ENCODE measurements at places on chromosomes 6 and 20.

- DNase-seq, result no peak
Measured at GRCh38 chr20:6618051-6618450, 149.4 kb upstream of the BMP2 start.

- DNase-seq, result no peak
Measured at GRCh38 chr6:90190752-90191395, 105.8 kb downstream of the BACH2 start.

DNA sequence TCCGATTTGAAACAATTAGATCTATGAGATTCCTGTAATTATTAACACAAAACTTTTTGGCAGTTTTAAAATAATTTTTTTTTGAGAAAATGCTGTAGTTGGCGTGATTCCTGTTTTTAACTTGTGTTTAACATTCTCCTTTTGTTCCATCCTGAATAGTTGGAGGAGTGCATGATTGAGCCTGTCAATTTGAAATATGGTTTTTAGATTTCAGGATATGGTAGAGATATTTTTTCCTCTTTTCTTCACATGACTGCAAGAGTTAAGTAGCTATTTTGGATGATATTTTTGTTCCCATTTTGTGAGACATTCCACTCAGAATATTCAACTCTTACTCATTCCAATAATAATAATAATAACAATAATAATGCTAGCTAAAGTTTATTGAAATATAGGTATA, 241.7 kb upstream of the MAN1A1 start:
- no peak for DNase-seq

DNA sequence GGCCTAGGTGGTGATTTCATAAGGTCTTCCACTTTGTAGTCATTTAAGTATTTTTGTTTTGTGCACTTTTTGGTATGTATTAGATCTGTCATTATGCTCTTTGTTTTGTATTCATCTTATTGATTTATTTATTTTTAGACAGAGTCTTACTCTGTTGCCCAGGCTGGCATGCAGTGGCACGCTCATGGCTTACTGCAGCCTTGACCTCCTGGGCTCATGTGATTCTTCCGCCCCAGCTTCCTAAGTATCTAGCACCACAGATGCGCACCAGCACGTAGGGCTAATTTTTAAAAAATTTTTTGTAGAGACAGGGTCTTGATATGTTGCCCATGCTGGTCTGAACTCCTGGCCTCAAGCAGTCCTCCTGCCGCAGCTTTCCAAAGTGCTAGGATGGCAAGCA, 30.6 kb downstream of the TPX2 start:
- DNase-seq, result no peak

- DNase-seq, result no peak
Measured at GRCh38 chr6:24903681-24904080, 32.1 kb downstream of the RIPOR2 start.

- DNase-seq, result no peak
Measured at GRCh38 chr20:47276851-47277534, 79.5 kb downstream of the ZMYND8 start.

- no peak for DNase-seq
Measured at GRCh38 chr20:63314015-63314471, 21.1 kb downstream of the COL20A1 start.

DNA sequence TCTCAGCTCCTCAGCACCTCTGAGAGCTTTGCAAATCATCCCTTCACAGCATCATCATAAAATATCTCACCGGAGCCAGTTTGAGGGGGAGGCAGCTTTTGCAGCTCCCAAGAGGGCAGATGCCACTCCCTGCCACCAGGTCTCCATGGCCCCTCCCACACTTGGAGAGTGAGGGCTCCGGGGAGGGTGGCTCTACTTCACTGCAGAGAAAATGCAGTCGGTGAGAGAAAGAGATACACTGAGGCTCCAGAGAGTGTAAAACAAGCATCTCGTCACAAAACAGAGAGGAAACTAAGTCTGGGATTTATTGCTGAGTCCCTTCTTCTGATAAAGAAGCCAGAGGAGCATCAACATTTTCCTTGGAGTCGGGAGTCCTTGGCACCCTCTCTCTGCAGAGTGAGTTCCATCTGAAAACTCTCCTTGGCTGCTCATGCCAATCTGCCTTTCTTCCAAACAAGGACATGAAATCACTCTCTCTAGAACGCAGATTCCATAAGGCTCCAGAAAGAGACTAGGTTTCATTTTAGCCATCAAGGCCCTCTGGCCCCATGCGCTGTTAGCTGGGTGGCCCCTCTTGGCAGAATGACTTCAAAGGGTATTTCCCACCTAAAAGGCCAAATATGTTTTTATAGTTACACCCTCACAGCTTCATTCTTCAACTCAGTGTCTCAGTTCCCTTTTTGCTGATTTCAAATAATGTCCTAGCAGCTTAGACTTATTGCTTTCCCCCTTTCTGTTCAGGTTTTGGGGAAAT, 70.6 kb upstream of the F13A1 start:
- DNase-seq, result no peak

DNA sequence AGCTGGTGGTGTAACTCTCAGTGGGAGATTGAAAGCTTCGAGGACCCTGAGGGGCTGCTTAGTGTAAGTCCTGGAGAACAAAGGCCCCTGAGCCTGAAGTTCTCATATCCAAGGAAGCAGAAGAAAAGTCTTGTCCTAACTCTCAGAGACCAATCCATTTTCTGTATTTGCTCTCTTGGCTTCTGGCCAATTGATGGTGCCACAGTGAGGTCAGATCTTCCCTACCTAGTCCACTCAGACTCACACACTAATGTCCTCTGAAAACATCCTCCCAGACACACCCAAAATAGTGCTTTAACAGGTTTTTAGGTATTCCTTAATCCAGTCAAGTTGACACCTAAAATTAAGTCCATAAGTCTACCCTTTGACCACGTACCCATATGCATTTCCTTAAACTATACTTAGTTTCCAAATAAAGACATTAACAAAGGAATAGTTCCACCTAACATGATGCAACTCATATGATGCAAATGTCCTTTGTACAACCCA, 29.4 kb downstream of the ZNF292 start:
- no peak for DNase-seq

GRCh38 chr20:16434062-16434664, 139.1 kb downstream of the KIF16B start:
- DNase-seq, result no peak

DNA sequence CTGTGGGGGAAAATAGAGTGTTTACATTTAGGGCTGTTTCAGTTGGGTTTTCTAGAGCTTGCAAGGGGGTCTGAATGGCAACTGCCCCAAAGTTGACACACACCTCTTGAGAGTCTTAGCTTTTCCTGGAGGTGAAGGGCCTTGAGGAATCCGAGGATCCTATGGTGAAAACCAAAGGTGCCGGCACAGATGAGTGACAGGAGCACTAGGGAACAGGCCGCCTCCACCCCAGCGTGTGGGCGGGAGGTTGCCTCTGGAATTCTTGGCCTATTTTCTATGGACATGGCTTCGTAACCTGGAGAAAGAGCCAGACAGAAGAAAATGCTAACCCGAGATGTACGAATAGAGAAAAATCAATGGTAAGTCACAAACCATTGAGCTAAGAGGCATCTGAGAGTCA, 283.2 kb upstream of the FOXQ1 start:
- no peak for DNase-seq

All from NCI-H1930 (cell line).